ENCODE measurements at places on chromosomes 6 and 20. TPM values are rescaled to one million over a fixed set of nuclear protein-coding genes. Genes with fewer than 3 reads are reported as not detected.

Gene DNAH8
- 0.05 TPM for total RNA-seq

Gene ADGRG6
- 8.8 TPM for total RNA-seq

Gene HIVEP2
- 15.6 TPM for total RNA-seq

Gene SFT2D1
- total RNA-seq, result 29.1 TPM

Gene BPI
- total RNA-seq, result not detected

GRCh38 chr6:50663806-50664205 lies 49.5 kb upstream of the TFAP2D start:
- DNase-seq, result no peak

GRCh38 chr6:31842053-31842452 lies 14.5 kb downstream of the HSPA1B start:
- DNase-seq, result no peak

DNA sequence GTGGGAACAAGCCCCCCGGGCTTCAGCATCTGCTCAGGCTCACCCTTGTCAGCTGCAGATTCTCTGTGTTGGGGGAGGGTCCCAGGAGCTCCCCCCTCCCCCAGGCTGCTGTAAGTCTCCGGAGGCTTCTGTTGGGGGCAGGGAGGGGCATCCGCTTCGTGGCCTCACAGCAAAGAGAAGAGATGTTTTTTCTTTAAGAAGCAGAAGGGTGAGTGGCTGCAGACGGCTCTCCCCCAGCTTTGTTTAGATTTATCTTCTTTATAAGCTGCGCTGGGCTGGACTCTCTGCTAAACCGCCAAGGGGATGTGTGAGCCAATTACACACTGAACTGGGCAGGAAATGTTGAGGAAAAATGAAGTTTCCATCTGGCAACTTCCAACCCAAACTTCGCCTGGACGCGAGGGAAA lies 48.7 kb upstream of the GATA5 start:
- no peak for DNase-seq

GRCh38 chr6:114520976-114521375 lies 178.2 kb upstream of the HS3ST5 start:
- DNase-seq, result no peak

- peak; percentile 96 for DNase-seq
Observed at GRCh38 chr20:19757487-19758132, 448 bp upstream of the RIN2 start.

DNA sequence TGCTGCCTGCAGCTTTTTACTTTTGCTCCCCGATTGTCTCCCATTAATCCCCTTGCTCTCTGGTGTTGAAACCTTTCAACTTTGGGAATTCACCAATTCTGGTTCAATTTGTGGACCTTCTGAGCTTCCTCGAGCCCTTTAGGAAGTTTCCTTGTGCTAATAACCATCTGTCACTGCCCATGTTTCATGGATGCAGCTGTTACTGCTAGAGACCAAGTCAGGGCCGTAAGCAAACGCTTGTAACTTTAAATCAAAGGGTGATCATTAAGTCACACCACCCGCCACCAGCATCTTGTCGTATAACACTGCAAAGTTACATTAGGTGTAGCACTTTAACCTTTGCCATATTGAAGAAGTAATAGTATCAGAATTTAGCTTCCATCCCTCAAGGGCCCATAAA lies 268.3 kb upstream of the SASH1 start:
- no peak for DNase-seq

DNA sequence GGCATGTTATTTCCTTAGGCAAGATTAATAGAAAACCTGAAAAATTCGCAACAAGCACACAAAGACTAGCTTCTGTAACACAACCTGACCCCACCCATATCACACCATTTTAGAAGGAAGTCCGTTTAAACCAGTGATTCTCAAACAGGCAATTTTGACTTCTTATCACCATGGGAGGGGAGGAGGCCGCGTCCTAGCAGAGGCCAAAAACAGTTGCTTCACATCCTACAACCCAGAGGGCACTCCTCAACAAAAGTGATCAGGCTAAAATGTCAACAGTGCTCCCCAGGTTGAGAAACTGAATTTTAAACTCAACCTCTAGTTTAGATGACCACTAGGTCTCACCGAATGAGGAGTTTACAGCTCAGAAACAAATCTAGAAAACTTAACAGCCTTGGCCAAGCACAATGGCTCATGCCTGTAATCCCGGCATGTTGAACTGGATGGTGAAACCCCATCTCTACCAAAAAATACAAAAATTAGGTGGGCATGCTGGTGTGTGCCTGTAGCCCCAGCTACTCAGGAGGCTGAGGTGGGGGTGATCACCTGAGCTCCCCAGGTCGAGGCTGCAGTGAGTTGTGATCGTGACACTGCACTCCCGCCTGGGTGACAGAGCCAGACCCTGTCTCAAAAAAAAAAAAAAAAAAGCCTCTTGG lies 3.4 kb downstream of the SNX5 start:
- no peak for DNase-seq

- DNase-seq, result no peak
Observed at GRCh38 chr6:142693441-142693840, 251.5 kb downstream of the HIVEP2 start.

- no peak for DNase-seq
Observed at GRCh38 chr20:13875265-13875811, 90.5 kb downstream of the NDUFAF5 start.
